Breast epithelium (tissue), 4 donors: ENCODE measurements at places on chromosomes 2 and 18.
A peak's percentile ranks its signal among the peaks of the same experiment; 100 is the strongest.

DNA sequence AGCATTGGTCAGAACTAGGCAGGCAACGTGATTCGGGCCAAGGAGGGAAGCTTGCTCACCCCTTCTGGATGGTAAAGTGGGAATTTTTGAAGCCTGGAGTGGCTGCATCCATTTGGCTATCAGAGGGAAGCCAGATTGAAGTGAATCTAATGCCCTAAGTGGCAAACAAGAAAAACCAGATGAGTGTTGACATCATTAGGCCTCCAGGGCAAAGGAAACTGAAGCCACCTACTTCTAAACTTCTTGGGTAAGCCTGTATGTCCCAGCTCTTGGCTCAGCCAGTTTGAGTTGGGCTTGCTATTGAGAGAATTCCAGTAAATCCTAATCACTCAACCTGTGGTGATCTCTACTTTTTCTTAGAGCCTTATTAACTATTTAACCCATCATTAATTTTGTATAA is 20.9 kb downstream of the SOX11 start:
- no peak for DNase-seq

- no peak for DNase-seq
Measured at GRCh38 chr2:136377423-136378382, 259.8 kb upstream of the CXCR4 start.

DNA sequence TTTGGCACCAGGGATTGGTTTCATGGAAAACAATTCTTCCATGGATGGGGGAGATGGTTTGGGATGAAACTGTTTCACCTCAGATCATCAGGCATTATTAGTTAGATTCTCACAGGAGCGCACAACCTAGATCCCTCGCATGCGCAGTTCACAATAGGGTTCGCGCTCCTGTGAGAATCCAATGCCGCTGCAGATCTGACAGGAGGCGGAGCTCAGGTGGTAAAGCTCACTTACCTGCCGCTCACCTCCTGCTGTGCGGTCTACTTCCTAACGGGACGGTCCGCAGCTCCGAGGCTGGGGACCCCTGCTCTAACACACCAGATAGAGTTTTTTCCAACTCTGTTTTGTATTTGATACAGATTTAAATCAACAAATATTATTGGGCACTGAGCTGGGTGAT is 286.5 kb downstream of the MTX2 start:
- DNase-seq = no peak

- DNase-seq = no peak
Measured at GRCh38 chr2:88950010-88950409, 258.5 kb downstream of the RPIA start.

DNA sequence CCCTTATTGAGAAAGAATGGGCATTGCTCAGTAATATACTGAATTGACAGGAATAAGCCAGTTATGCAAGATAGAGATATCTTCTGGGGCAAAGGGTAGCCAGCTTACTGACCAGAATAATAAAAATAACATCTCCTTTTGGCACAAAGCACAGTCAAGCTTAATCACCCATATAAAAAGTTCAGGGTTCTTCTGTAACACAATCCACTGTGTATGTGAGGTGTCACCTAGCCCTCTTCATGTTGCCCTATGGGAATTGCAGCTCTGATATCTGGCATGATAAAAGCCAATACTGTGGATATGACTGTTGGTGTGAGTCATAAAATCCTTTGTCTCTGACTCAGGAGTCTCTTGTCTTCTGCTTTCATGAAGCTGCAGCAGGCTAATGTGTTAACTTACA is 90.8 kb downstream of the DSEL start:
- DNase-seq = no peak

- no peak for DNase-seq
Measured at GRCh38 chr2:176280867-176281658, 11.8 kb downstream of the MTX2 start.

- no peak for DNase-seq
Measured at GRCh38 chr18:14117606-14118005, 14.6 kb downstream of the ZNF519 start.

GRCh38 chr18:43882358-43883055 is 605.2 kb upstream of the SYT4 start:
- no peak for DNase-seq

- DNase-seq = no peak
Measured at GRCh38 chr2:108243566-108243965, 3.8 kb downstream of the SULT1C3 start.

DNA sequence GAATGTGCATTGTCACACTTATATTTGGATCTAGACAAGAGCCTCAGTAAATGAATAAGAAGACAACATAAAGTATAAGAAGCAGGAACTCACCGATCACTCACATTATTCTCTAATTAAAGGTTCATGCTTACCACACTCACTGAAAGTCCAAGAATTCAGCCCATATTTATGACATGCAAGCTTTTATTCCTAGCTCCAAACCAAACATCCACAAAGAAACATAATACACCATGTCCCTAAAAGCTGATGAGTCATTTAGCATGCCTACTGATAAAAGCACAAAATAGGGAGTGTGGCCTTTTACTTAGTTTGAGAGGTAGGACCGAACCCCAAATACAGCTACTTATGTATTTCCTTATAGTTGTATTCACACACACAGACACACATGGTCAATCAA is 1094.6 kb upstream of the CDH2 start:
- DNase-seq = no peak

DNA sequence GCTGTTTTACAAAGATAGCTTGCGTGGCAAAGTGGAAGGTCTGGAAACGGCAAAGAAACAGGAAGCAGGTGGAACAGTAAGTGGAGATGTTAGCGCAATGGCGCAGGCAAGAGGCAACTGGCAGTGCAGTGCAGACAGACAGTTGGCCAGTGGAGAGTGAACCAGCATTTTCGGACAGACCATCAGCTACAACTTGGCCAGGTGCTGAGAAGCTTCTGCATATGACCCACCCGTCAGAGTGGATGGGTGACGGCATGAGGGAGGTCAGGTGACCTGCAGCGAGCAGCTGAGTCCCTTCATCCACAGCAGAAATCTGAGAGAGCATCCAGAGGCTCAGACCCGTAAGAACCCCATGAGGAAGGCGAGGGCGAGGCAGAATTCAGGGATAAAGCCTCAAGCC is 33.8 kb downstream of the NPC1 start:
- DNase-seq = no peak

- no peak for DNase-seq
Measured at GRCh38 chr2:166411473-166412230, 35.9 kb upstream of the SCN9A start.

GRCh38 chr2:222169346-222169745 is 129.5 kb downstream of the PAX3 start:
- no peak for DNase-seq

- peak; percentile 57 for DNase-seq
Measured at GRCh38 chr2:124025171-124025580, at the start of gene CNTNAP5. TSS of gene CNTNAP5 (plus strand) at chr2:124025287. CDS start at chr2:124025651, 364 bp downstream.

DNA sequence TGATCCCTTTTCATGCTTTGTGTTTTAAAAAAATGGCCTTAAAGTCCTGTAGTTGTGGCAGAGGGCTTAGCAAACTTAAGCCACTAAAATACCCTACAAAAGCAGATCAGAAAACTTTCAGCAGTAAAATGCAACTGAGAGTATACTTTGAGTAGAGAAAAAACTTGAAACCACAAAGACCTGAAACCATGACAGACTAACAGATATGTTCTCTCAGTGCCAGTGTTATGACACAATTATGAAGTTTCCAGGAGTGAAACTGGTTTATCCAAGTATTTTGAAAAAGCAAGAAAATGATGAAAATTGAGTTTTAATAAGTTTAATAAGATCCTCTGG is 74.5 kb downstream of the SPRED2 start:
- DNase-seq = no peak

GRCh38 chr18:45106331-45106774 is 425.7 kb downstream of the SETBP1 start:
- DNase-seq = no peak

- no peak for DNase-seq
Measured at GRCh38 chr18:57741273-57741672, 61.8 kb downstream of the ATP8B1 start.

- DNase-seq = no peak
Measured at GRCh38 chr2:124131276-124131675, 106.2 kb downstream of the CNTNAP5 start.

DNA sequence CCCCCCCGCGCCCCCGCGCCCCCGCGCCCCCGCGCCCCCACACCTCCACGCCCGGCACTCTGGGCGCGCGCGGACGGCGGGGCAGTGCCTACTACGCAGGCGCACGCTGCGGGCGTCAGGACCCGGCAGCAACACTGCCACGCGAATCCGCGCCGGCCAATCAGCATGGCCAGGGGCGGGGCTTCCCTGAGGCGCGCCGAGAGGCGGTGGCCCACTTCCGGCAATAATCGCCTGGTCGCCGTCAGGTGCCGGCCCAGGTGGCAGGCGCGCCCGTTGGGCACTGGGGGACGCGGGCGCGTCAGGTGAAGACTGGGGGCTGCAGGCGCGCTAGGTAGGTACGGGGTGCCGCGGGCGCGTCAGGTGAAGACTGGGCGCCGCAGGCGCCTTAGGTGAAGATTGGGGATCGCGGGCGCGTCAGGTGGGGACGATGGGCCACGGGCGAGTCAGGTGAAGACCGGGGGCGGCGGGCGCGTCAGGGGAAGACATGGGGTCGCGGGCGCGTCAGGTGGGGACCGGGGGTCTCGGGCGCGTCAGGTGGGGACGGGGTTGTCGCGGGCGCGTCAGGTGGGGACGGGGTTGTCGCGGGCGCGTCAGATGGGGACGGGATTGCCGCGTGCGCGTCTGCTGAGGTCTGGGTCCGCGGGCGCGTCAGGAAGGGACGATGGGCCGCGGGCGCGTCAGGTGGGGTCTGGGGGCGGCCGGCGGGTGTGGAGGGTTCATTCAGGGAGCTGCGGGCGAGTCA is 219.1 kb downstream of the RTP5 start:
- DNase-seq = peak; percentile 89

DNA sequence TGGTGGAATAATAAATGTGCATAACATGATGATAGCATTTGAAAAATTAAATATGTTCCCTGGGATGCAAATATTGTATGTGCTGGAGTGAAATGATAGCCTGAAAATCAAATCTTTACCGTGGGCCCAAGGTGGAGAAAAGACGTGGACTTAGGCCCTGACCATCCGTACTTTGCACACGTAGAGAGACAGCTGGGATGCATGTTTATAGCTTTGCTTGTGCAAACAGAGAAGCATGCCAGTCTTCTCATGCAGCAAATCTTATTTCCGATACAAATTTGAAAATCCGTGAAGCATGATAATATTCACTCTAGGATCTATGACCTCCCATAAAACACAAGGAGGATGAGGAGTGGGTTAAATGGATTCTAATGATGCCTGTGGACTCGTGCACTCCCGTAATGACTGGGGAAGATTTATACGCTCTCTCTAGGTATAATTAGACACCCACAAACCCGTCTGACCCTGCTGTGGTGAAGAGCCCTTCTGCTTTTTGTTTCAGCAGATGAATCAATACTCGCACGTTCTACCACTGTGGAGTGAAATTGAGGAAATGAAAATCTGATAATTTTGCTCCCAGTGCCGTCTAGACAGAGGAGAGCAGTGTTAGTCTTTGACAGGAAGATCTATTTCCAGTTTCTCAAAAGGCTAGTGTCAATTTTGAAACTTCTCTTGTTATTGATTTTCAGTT is 810.3 kb upstream of the SALL3 start:
- DNase-seq = no peak

- DNase-seq = no peak
Measured at GRCh38 chr18:10121786-10122515, 208.1 kb downstream of the VAPA start.

GRCh38 chr2:217650716-217651360 is 352.0 kb downstream of the TNS1 start:
- DNase-seq = no peak

DNA sequence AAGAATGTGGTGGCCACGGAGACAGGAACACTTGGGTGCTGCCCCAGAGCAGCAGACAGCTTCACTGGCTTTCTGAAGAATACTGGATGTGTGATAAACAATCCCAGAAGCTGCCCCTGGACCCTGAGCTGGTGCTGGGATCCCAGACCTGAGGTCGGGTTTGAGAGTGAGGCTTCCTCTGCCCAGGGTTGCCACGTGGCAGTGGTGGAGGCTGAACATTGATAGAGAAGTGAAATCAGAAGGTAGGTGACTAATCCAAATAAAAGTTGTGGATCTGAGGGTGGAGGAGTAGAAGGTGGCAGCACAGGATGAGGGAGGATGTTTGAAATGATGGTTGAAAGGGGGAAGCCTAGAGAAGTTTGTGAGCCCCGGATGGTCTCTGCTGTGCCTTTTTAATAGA is 64.0 kb downstream of the FMNL2 start:
- no peak for DNase-seq
